ENCODE measurements at places on chromosomes 2 and 18.
A peak's percentile ranks its signal among the peaks of the same experiment; 100 is the strongest.

GRCh38 chr2:101517758-101518271, 42.9 kb upstream of the RFX8 start:
- peak; percentile 22 for DNase-seq

GRCh38 chr2:101858910-101859309, 132.8 kb upstream of the IL1R2 start:
- no peak for DNase-seq

DNA sequence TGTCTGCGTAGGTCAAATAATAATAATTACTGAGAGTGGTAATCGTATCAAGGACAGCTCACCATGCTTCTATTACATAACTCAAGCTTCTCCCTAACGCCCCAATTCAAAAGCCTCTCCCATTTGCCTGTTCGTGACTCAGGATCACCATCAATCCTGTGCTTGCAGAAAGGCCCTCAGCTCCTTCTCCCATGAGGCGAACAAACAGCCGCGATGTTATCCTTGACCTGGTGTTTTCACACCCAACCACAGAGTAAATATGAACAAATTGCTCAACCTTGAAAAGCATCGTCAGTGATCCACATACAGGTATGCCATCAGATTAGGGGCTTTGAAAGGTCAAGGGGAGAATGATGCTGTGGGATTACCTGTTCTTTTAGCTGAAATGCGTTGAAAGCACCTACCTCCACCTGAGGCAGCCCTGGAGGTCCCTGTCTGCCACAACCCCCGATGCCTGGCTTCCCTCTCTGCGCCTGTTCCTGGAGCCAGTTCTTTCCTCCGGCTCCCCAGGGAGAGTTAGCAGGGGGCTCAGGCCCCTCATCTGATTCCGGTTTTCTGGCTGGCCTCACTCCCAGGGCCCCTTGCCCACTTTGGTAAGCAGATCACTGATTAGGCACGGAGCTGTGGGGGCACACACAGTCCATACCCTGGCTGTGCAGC, 39.1 kb upstream of the ODC1 start:
- no peak for DNase-seq

DNA sequence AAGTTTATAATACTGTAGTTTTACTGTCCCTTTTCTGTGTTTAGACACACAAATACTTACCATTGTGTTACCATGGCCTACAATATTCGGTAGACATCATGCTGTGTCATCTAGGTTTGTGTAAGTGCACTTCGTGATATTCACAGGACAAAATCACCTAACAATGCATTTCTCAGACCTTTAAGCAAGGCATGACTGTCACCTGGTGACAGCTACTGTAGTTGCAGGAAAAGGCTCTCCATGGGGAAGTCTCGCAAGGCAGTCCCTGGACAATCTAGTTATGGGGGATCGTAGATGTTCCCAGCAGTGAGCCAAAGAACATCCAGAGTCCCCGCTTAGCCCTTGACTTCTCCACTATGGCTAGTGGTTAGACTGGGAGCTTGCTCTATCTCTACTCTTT, 73.1 kb downstream of the EIF2AK3 start:
- DNase-seq: no peak

- no peak for DNase-seq
Measured at GRCh38 chr18:75418293-75419005, 9.1 kb downstream of the SMIM21 start.

DNA sequence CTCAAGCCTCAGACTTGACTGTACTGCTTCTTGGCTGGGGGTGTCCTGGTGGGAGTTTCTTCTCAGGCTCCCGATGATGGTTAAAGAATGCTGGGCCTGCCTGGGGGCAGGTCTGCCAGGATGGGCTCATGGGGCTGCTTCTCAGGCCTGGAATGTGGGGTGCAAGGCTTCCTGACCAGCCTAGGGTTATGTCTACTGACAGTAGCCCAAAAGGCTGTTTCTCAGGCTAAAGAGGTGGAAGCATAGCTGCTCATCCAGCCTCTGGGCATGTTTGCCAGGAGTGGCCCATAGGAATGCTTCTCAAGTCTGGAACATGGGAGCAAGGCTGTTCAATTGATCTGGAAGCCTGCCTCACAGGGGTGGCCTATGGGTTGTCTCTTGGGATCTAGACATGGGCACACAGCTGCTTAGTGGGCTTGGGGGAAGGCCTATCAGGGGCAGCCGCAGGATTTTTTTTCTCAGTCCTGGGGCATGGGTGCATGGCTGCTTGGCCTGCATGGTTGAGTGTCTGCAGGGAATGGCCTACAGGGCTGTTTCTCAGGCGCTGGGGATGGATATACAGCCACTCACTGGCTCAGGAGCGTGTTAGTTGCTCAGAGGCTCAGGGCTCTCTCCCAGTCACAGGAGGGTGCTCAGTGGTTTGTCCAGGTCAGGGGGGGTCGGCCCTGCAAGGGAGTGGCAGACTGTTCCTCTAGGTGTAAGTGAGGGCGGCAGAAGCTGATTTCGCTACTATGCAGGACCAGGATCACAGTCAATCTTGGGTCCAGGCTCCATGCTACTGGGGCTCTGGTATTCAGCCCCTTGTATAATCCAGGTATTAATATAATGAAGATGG, 617.3 kb upstream of the REG3G start:
- DNase-seq: no peak

- no peak for DNase-seq
Measured at GRCh38 chr2:72994991-72995380, 76.5 kb downstream of the SFXN5 start.

DNA sequence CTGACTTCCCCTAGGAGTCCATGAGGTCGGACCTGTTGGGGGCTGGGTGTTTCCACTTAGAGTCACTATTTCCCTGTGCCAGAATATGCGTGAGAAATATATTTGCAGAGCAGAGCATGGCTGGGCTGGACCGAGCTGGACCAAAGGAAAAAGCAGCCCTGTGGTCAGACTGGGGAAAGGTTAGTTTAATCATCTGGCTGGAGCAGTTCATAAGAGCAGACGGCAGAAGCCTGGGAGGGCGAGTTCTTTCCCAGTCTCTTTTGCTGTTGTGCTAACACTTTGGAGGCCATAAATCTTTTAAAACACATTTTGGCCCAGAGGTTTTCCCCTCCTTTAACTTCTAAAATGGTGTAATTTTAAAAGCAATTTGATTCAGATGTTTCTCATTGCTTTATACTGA, 66.5 kb downstream of the GLI2 start:
- DNase-seq: no peak

DNA sequence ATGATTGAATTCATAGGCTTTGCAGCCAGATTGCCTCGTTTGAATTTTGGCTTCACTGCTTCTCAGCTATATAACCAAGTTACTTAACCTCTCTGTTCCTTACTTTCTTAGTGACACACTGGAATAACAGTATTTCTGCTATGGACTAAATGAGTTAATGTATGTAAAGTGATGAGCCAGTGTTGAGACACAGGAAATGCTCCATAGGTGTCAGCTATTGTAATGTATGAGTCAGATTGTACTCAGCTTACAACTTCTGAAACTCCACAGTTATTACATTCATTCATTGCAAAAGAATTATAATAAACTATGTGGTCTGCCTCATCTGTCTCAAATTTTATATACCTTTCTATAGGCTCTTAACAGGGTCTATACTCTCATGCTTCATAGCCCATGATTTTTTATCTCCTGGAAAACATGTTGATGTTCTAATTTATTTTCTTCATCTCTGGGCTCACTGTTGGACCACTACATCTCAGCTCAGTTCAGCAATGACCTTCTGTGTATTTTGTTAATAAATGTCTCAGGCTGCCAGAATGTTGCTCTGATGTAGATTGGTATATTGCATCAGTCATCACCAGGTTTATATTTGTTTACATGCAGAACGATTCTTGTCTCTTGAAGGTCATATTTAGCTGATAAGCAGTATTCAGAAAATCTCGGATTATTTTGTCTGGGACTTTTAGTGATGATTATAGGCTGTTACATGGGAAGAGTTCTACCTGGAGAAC, 76.2 kb downstream of the MAP3K20 start:
- DNase-seq: no peak

- DNase-seq: no peak
Measured at GRCh38 chr2:182504903-182505302, 78.1 kb upstream of the PDE1A start.

DNA sequence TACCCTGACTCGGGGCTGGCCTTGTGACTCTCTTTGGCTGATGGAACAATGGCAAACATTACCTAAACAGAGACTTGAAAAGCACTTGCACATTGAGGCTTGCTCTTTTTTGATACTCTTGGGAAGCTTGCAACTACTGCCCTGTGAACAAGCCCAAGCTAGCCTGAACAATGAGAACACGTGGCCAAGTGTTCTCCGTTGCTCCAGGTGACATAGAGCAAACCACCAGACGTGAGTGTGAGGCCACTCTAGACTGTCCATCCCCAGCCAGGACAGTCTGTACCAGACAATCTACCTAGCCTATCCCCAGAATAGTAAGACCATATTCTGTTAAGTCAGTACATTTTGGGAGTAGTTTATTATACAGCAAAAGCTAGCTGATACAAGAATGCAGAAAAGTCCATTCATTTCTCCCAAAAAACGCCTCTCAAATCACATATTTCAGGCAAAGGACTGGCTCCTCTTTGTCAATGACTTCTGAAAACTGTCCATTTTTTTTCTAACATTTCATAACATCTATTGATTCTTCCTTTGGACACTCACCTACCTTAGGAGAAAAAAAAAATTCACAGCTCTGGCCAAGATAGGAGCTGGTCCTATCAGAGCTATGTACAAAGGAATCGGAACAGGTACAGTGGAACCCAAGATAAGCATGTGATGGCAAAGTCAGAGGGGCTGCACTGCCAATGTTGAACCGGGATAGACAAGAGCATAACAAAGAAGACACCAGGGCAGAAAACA, 142.1 kb upstream of the PKDCC start:
- no peak for DNase-seq

- DNase-seq: no peak
Measured at GRCh38 chr2:219274361-219274921, 4.7 kb upstream of the DNAJB2 start.

DNA sequence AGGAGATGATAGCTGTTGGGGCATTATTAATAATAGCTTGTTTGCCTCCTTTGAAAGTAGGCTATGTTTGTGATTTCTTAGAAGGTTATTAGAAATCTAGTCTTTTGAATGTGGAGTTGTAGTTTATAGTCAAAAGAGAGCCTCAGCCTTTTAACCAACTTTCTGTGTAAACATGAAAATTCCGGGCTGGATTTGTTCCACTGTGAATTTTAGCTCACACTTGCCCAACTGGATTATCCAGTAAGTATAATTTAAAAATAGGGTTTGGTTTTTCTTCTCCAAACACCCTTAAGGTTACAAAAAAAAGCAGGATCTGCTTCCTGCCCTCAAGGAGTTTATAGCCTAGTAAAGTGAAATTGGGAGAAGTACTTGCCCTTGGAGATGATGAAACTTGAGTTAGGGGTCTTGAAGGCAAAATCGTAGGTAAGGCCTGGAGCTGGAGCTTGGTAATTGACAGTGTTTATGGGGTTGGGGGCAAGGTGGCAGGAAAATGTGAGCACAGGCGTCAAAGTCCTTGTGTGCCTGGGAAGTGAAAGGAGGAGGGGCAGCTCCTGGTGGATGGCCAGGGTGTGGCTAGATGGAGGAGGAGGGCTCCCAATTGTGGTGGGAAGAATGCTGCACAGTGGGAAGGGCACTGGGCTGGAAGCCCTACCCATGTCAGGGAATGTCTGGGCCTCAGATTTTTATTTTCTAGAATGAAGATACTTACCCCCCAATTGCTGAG, 21.3 kb downstream of the ITGA6 start:
- no peak for DNase-seq

- DNase-seq: no peak
Measured at GRCh38 chr2:38218591-38218991, 142.6 kb upstream of the CYP1B1 start.

DNA sequence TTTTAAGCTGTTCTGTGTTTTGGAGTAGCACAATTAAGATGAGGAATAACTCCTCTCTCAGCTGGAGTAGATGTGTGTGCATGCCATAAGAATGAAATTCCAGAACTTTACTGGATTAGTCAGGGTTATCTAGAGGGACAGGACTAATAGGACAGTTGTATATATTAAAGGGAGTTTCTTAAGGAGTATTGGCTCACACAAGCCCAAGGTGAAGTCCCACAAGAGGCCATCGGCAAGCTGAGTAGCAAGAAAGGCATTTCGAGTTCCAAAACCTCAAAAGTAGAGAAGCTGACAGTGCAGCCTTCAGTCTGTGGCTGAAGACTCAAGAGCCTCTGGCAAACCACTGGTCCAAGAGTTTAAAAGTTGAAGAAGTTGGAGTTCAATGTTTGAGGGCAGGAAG, 113.7 kb downstream of the RIT2 start:
- no peak for DNase-seq

- no peak for DNase-seq
Measured at GRCh38 chr2:151766437-151767153, 32.3 kb upstream of the NEB start.

GRCh38 chr2:86102157-86102556, 3.5 kb downstream of the POLR1A start:
- no peak for DNase-seq

GRCh38 chr2:64605026-64605471, 48.7 kb downstream of the SERTAD2 start:
- DNase-seq: no peak

DNA sequence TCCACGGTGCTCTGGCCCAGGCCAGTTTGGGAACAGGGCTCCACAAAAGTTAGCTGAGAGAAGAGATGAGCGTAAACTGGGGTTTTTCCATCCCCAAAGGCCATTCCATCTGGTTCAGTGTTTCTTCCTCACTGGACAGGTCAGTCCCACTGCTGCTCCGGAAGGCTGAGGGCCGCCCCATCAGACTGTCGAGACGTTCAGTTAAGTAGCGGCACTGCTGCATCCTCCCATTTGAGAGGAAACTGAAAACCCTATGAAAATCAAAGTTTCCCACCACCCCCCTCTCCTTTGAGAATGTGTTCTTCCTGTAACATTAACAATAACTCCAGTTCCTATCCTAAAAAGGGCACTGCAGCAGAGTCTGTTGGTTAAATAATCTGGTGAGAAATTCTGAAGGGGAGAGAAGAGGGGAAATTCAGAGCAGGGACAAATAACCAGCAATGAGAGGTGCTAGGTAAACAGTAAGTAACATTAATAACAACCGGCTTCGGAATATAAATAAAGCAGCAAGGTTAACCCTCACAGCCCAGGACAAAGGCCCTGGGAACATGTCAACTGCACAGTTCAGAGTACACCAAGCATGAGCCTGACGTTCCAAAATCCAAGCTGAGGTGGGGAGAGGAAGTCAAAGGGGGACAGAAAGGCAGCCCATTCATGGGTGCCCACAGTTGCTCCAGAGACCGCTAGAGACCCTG, 55.4 kb downstream of the UXS1 start:
- no peak for DNase-seq

Measured in iPS DF 6.9 (cell line).